K562 (cell line): ENCODE measurements at places on chromosomes 3 and 15. TPM values are rescaled to one million over a fixed set of nuclear protein-coding genes. Genes with fewer than 3 reads are reported as not detected.
A peak's percentile ranks its signal among the peaks of the same experiment; 100 is the strongest.

GRCh38 chr15:27545494-27546255 lies 553.4 kb downstream of the OCA2 start:
- DNase-seq, result peak; percentile 24

DNA sequence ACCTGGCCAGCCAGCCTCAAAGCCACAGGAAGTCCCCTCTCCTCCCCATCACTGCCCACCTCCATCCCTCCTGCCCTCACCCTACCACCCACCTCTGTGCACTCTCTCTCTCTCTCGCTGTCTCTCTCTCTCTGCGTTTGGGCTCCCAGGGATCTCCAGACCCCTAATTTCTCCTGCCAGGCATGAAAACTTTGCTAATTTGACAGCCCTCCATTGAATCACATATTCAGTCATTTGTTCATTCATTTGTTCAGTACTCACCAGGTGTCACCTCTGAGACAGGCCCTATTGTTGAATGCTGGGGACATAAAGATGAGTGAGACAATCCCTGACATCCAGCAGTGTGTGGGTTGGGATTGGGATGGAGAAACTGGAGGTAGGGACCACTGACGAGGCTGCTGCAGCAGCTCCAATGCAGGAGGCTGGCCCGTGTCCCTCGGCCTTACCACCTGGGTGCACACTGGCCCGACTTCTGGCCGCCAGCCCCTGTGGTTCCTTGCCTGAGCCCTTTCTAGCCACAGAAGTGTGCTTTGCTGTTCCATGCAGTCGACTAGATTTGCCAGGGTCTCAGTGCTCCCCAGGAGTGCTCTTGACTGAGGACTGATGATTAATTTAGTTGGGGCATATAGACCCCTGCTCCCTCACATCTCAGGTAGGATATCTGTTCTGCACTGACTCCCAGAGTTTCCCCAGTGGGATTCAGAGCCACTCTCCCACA lies 38.6 kb upstream of the TSEN2 start:
- no peak for DNase-seq

DNA sequence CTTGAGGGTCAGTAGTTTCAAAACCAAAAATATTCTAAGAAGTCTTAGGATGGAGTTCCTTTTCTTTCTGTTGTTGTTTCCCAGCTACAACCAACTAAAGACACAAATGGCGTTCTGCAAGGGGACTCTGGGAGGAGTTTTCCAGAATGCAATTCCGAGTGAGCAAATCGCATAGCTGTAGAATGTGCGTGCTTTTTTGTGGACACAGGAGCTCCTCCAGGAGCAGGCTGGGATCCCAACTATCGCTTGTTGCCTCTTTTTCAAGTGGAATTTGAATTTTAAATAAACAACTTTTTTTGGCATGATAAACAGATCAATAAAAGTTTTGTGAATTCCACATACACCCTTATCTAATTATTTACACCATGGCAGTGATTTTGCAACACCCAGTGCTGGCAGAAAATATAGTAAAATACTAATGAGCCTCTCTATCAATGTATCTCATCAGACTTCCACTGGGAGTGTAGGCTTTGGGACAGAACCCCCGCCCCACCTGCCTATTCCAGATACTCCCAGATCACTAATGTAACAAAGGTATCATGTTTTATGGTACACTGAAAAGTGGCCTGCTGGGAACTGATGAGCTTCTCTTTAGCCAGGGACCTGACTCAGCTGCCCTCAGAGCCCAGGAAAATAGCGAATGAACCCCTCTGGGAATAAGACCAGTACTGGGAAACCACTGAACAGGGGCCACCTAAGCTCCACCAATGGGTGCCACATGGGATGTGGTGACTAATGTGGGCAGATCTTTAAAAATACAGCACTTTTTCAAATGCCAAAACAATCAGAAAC lies 66.4 kb downstream of the LMCD1 start:
- DNase-seq, result no peak

- DNase-seq, result no peak
These were observed 163.2 kb downstream of the NSUN3 start for GRCh38 chr3:94226078-94226477.

DNA sequence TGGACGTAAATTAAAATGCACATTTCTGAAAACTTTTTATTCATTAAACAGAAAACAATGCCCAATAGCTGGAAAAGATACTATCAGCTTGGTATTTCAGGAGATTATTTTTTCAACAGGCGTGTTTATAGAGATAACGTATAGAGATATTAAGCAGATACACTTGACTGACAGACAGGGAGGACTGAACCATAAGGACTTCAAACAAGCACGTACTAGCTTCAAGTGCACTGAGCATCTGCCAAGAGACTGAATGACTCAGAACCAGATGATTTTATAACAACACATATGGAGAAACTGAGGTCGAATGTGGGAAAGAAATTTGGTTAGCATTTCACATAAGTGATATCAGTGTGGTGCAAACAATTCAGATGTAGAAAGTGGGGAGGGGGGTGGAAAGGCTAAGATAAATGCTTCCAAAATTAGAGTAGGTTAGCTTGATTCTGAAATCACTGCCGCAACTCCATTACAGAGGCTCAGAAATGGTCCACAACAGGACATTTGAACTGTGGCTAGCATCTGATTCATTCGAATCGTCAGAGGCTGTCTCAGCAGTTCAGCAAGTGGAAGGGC lies 103.5 kb downstream of the SEMA6D start:
- no peak for DNase-seq

- no peak for DNase-seq
These were observed 72.6 kb upstream of the CDIN1 start for GRCh38 chr15:36506733-36507356.

GRCh38 chr3:173886-174285 lies 22.7 kb upstream of the CHL1 start:
- DNase-seq, result no peak

- DNase-seq, result no peak
These were observed 33.0 kb downstream of the ANP32A start for GRCh38 chr15:68787609-68788263.

GRCh38 chr3:29694783-29695182 lies 413.9 kb downstream of the RBMS3 start:
- DNase-seq, result no peak

DNA sequence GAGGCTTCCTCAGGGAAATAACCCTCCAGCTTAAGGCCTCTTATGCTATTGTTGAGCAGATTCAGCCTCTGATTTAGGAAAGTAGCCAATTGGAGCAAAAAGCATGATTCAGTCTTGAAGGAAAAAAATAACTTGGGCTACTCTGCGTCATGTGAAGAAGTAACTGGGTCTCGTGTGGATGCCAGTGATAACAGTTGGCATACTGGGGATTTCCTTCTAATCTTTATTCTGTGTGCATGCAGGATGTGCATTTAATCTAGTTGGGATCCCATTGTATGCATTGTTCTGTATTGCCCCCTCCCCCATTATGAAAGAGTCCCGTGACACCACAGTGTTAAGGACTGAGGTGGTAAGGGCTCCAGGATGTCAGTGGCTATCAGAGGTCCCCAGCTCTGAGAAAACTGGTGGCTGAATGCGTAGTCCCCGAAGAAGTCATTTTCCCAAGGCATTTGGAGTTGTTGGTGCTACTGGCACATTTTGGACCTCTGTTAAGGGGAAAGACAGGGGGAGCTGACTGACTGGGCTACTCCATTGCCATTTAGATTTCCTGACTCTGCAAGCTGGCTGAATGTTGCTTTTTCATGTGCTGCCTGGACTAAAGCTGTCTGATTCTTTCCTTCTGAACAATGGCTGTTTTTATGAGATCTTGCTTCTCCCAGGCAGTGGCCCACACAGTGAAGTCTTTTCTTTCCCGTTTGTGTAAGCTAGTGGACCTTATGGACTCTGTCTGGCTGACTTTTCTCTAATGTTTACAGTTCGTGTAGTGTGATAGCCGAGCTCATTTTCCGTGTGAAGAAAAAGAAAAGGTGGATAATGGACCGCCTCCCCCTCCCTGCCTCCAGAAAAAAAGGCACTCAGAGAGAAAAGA lies 38.4 kb upstream of the TRAK1 start:
- DNase-seq, result no peak

DNA sequence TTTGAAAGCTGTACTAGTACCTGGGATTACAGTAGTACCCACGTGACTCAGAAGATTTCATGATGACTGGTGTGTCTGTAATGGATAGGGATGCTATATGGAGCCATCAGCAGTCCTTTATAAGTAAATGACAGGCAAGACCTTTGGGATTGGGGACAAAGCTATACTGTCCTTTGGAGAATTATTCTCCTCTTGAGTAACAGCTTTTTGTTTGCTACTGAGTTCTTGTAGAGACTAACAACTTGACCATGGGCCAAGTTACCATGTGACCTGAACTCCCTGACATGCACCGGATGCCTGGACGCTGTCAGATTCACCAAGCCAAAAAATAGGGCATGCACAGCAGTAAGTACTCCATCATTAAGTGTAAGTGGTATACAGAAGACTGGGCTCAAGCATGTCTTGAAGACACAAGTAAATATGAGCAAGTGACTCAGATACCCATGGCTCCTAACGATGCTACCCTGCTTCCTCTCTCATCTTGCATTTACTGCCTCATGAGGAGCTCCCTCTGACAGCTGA lies 12.9 kb downstream of the SEC11A start:
- DNase-seq, result no peak

Gene CCR2
- not detected in 2 replicates for total RNA-seq

Gene KLHL40
- total RNA-seq, result not detected in 2 replicates

Gene RTP3
- not detected in 2 replicates for total RNA-seq

Gene ERC2
- 0.07 and 0.16 TPM in 2 replicates for total RNA-seq

Gene NDN
- total RNA-seq, result 3.1 and 3.8 TPM in 2 replicates

Gene ATP13A5
- total RNA-seq, result not detected in 2 replicates

Gene XIRP1
- 0.04 and 0.09 TPM in 2 replicates for total RNA-seq

Gene AHSG
- 0.69 and 1.2 TPM in 2 replicates for total RNA-seq

Gene PPIP5K1
- 48.4 and 52.2 TPM in 2 replicates for total RNA-seq

Gene PDIA5
- total RNA-seq, result 23.9 and 27.5 TPM in 2 replicates

Gene RTP4
- total RNA-seq, result not detected in 2 replicates

Gene MORF4L1
- total RNA-seq, result 187 and 240 TPM in 2 replicates
